A549 treated with dexamethasone at 1 μM for 4 hours (cell line): ENCODE measurements at places on chromosomes 1 and 21. TPM values are rescaled to one million over a fixed set of nuclear protein-coding genes. Genes with fewer than 3 reads are reported as not detected.

Gene HAO2
- total RNA-seq, result not detected in 5 replicates

Gene TMEM167B
- total RNA-seq, result 8.1 to 11.2 TPM (median 9.6 TPM) in 5 replicates

Gene TBX15
- 0.02 to 0.07 TPM (median 0.05 TPM) in 5 replicates for total RNA-seq

Gene SOX13
- total RNA-seq, result 17.3 to 27.5 TPM (median 21.8 TPM) in 5 replicates

Gene ZYG11A
- 2.0 to 2.9 TPM (median 2.5 TPM) in 5 replicates for total RNA-seq

Gene IL12RB2
- total RNA-seq, result 0.09 to 0.18 TPM (median 0.15 TPM) in 4 of 5 replicates, not detected in the other

Gene ZBTB37
- 0.90 to 2.3 TPM (median 1.9 TPM) in 5 replicates for total RNA-seq

Gene IFNAR2
- total RNA-seq, result 13.7 to 16.1 TPM (median 13.9 TPM) in 5 replicates
